ENCODE measurements at places on chromosomes 11 and 22. TPM values are rescaled to one million over a fixed set of nuclear protein-coding genes. Genes with fewer than 3 reads are reported as not detected.

GRCh38 chr11:68753300-68753699, 2.0 kb upstream of the TESMIN start:
- no peak for DNase-seq
- no peak overlapping the region for H3K27ac ChIP-seq
- H3K27me3 ChIP-seq = no peaks in the 10 kb centered on the region
- H3K4me1 ChIP-seq = no peaks in the 10 kb centered on the region

GRCh38 chr11:76253416-76253815, 47.1 kb upstream of the WNT11 start:
- no peaks in the 10 kb centered on the region for H3K36me3 ChIP-seq
- H3K4me1 ChIP-seq = no peaks in the 10 kb centered on the region

GRCh38 chr11:61502522-61502921, 6.0 kb upstream of the LRRC10B start:
- no peaks in the 10 kb centered on the region for H3K36me3 ChIP-seq
- no peaks in the 10 kb centered on the region for H3K4me1 ChIP-seq
- no peak overlapping the region for H3K4me3 ChIP-seq
- no peak overlapping the region for H3K27ac ChIP-seq
- no peak for DNase-seq
- H3K27me3 ChIP-seq = peaks cover 9% of the 10 kb centered on the region

GRCh38 chr11:122808478-122808869, 29.8 kb upstream of the CRTAM start:
- no peaks in the 10 kb centered on the region for H3K36me3 ChIP-seq
- H3K27me3 ChIP-seq = no peaks in the 10 kb centered on the region
- no peak overlapping the region for H3K4me3 ChIP-seq
- DNase-seq = no peak
- H3K27ac ChIP-seq = no peak overlapping the region

Gene BIRC3
- 49.0 TPM for polyA plus RNA-seq

GRCh38 chr11:131468565-131468964, 98.2 kb downstream of the NTM start:
- DNase-seq = no peak
- H3K4me1 ChIP-seq = no peaks in the 10 kb centered on the region
- H3K36me3 ChIP-seq = no peaks in the 10 kb centered on the region
- H3K27ac ChIP-seq = no peak overlapping the region

GRCh38 chr11:96899971-96900370, 510.2 kb downstream of the JRKL start:
- no peak for DNase-seq
- H3K4me3 ChIP-seq = no peak overlapping the region
- no peak overlapping the region for H3K27ac ChIP-seq
- no peaks in the 10 kb centered on the region for H3K27me3 ChIP-seq
- H3K4me1 ChIP-seq = no peaks in the 10 kb centered on the region

GRCh38 chr11:65317025-65317786, 2.5 kb downstream of the CDC42EP2 start:
- peaks cover 4% of the 10 kb centered on the region for H3K36me3 ChIP-seq
- H3K27me3 ChIP-seq = no peaks in the 10 kb centered on the region
- no peak overlapping the region for H3K27ac ChIP-seq
- peak; percentile 67 for DNase-seq

DNA sequence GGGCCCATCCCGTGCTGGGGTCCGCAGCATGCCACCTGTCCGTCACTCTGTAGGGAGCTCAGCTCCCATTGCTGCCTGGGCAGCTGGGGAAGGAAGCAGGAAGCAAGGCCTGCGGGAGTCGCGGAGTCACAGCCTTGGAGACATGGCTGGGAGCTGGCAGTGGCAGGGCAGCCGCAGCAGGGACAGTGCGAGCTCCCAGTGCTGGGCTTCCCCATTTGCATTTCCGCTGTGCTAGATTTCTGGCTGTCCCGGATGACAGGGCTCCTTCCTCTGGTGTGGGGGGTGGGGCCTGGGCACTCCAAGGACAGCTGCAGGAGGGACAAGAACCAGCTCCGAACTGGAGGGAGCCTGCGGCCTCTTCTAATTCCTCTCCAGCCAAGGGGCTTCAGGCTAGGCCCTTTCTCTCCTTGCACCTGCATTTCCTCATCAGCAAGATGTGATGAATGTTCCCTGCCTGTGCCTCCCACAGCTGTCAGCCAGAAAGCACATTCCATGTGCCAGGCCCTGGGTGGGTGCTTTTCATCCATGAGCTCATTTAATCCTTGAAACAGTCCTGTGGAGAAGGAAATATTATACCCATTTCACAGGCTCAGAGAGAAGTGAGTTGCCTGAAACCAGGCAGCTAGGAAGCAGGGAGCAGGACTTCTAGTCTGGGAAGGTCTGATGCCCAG, 48.0 kb downstream of the MYO7A start:
- DNase-seq = no peak
- H3K4me1 ChIP-seq = no peaks in the 10 kb centered on the region
- H3K36me3 ChIP-seq = no peaks in the 10 kb centered on the region
- no peak overlapping the region for H3K4me3 ChIP-seq

GRCh38 chr11:47895035-47895434, 46.9 kb upstream of the NUP160 start:
- no peaks in the 10 kb centered on the region for H3K36me3 ChIP-seq
- H3K4me3 ChIP-seq = no peak overlapping the region
- H3K27me3 ChIP-seq = no peaks in the 10 kb centered on the region
- H3K27ac ChIP-seq = no peak overlapping the region
- DNase-seq = no peak

- no peak overlapping the region for H3K27ac ChIP-seq
- no peak for DNase-seq
- H3K4me3 ChIP-seq = no peak overlapping the region
- H3K36me3 ChIP-seq = no peaks in the 10 kb centered on the region
Measured at GRCh38 chr11:7591987-7592386, 78.2 kb downstream of the PPFIBP2 start.

GRCh38 chr22:46655861-46656608, 35.8 kb downstream of the GRAMD4 start:
- H3K27ac ChIP-seq = no peak overlapping the region
- no peaks in the 10 kb centered on the region for H3K27me3 ChIP-seq
- no peaks in the 10 kb centered on the region for H3K36me3 ChIP-seq
- peaks cover 56% of the 10 kb centered on the region for H3K4me1 ChIP-seq
- DNase-seq = no peak

GRCh38 chr22:26740253-26740652, 82.9 kb downstream of the MIAT start:
- no peak overlapping the region for H3K27ac ChIP-seq
- no peaks in the 10 kb centered on the region for H3K4me1 ChIP-seq
- H3K27me3 ChIP-seq = no peaks in the 10 kb centered on the region
- DNase-seq = no peak
- H3K36me3 ChIP-seq = peaks cover 5% of the 10 kb centered on the region
- H3K4me3 ChIP-seq = no peak overlapping the region

GRCh38 chr11:18012122-18012905, 533 bp downstream of the SERGEF start:
- DNase-seq = peak; percentile 67
- H3K27ac ChIP-seq = peak overlapping the region; percentile 50
- no peaks in the 10 kb centered on the region for H3K36me3 ChIP-seq
- H3K4me1 ChIP-seq = peaks cover 5% of the 10 kb centered on the region
- H3K4me3 ChIP-seq = peak overlapping the region; percentile 57

DNA sequence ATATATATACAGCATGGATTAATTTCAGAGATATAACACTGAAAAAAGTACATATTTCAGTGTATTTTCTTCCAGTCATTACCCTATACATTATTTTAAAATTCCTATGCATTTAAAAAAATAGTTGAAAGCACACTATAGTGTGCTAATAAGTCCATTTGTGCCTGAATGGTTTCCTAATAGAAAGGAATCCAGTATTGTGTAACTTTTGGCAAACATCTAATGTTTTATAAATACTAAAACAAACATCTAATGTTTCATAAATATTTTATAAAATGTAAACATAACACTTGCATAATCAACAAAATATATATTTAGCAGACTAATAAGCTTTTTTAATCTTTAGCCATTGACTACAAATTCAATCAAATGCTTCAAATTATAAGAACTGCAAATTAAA, 126.6 kb upstream of the FIBIN start:
- no peak for DNase-seq
- no peaks in the 10 kb centered on the region for H3K36me3 ChIP-seq
- H3K27me3 ChIP-seq = no peaks in the 10 kb centered on the region
- H3K27ac ChIP-seq = no peak overlapping the region
- H3K4me3 ChIP-seq = no peak overlapping the region
- H3K4me1 ChIP-seq = no peaks in the 10 kb centered on the region

Gene ATP6V1E1
- polyA plus RNA-seq = 131 TPM

DNA sequence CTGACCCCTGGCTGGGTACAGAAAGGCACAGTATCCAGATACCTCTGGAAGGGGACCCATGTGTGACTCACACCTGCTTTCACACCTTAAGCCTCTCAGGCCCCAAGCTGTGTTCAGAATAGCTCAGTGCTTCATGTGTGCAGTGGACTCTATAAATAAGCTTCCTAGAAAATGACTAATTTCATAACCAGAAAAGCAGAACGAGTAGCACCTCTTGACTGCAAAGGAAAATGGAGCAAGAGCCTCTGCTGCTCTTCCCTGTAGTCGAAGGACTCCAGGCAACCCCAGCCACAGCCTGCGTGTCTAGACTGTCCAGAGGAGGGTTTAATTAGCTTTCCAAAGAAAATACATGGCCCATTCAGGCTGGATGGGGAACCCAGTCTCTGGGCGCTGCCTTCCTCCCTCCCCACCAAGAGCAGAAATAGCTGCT, 23.1 kb downstream of the PTPN5 start:
- no peak for DNase-seq
- H3K27ac ChIP-seq = no peak overlapping the region
- H3K36me3 ChIP-seq = no peaks in the 10 kb centered on the region
- no peaks in the 10 kb centered on the region for H3K27me3 ChIP-seq
- no peak overlapping the region for H3K4me3 ChIP-seq
- H3K4me1 ChIP-seq = no peaks in the 10 kb centered on the region

Gene TRIM64C
- not detected for polyA plus RNA-seq

Gene CSF2RB
- polyA plus RNA-seq = 1.4 TPM
